Dermis microvascular lymphatic vessel endothelial cell (primary cell): ENCODE measurements at places on chromosomes 6 and 20. TPM values are rescaled to one million over a fixed set of nuclear protein-coding genes. Genes with fewer than 3 reads are reported as not detected.

The GABRR1 gene
- total RNA-seq = not detected in 2 replicates

The C20orf144 gene
- total RNA-seq = under 0.01 TPM in 1 of 2 replicates, not detected in the other

The GPX5 gene
- total RNA-seq = not detected in 2 replicates

The GPR31 gene
- not detected in 2 replicates for total RNA-seq

The NECAB3 gene
- total RNA-seq = 6.9 and 10.9 TPM in 2 replicates

The AAR2 gene
- total RNA-seq = 20.0 and 28.8 TPM in 2 replicates

The TRIM10 gene
- not detected in 2 replicates for total RNA-seq

The APOM gene
- total RNA-seq = 0.39 and 0.51 TPM in 2 replicates

The ZC2HC1B gene
- total RNA-seq = not detected in 2 replicates

The TRAPPC3L gene
- under 0.01 and 0.25 TPM in 2 replicates for total RNA-seq

The SCRT2 gene
- total RNA-seq = not detected in 2 replicates

The SLC24A3 gene
- under 0.01 and 1.0 TPM in 2 replicates for total RNA-seq

The SYNJ2 gene
- 22.6 and 24.7 TPM in 2 replicates for total RNA-seq

The EYA2 gene
- not detected in 2 replicates for total RNA-seq

The LY6G6C gene
- not detected in 2 replicates for total RNA-seq

The PPP1R18 gene
- total RNA-seq = 25.2 and 37.4 TPM in 2 replicates
